ENCODE measurements at places on chromosomes 12 and 14.

DNA sequence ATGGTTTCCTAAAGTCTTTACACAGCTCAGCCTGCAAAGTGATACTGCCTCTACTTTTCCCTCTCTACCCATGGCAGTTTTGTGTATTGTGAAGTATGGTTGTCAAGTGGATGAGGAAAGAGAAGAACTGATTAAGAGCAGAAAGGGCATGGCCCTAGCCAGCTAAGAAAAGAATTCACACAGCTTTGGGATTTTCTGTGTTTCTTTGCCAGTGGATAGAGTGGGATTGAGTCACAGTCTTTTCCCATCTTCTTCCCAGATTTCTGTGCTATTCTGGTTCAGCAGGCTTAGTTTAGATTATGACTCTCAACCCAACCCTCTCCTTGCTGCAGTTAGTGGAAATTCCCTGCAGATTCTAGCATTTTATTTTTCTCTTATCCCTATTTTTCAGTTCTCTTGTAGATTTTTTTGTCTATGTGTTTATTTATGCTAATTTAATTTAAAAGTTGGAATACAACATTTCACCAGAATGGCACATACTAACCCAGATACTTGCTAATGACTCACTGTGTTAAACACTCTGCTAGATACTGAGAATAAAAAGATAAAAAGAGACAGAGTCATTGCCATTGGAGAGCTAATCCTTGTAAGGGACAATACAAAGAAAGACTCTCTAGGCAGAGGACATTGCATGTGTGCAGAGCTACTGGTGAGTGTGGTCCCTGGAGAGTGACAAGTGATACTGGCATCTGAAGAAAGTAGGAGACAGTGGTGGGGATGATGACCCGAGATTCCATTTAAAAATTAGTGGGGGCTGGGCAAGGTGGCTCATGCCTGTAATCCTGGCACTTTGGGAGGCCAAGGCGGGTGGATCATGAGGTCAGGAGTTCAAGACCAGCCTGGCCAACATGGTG, 106.3 kb downstream of the ST8SIA1 start:
- no peak for DNase-seq

DNA sequence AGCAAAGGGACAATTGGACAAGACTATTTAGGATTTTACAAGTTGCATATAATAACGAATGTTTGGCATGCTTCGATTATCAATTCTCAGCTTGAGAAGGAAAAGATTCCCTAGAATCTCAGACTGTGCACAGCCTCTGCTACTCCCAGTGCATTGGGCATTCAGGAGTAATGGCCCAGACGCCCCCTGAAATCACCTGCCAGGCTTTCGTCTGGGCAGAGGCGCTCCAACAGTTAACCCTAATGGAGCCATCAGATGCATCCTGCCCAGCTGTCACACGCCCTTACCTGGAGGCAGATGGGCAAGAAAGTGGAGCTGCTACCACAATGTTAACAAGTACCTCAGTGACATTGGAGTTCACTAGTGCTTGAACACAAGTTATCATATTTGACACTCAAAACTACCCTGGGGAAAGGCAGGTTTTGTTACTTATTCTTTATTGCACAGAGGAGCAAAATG, 927 bp upstream of the LRP6 start:
- no peak for DNase-seq

DNA sequence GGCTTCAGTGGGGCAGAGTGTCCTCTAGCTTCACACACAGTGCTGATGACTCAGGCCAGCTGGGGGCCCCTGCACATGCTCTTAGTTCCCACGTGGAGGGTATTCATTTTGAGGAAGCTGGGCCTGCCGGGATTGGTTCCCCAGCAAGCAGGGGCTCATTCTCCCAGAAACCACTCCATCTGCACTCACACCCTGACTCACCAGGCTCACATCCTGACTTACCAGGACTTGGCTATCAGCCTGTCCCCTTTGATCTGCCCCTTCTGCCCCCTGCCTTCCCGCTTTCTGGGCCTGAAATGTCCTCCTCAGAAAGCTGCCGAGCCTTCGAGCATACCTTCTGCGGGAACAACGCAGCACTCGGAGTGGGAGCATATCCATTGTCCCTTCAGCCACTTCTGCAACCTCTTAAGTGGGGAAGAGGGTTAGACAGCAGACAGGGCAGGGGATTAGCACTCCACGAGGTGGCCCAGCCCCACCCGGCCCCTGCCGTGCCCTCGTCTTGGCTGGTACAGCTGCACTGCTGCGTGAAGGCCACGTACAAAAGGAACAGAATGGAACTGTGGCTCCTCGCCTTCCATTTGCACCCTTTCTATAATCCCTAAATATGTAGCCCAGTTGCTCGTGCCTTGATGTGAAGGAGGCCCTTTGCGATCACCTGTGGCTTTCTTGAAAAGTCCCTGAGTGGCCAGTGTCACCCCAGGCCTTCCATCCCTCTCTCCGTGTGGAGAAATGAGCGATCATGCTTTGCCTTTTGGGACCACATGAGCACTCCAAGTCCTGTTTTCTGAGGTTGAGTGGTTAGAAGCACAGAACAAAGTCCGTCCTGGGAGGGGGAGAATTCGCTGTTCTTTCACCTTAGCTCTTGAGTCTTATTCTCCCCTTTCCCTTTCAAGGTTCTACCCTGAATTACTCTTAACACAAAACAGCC, 26.1 kb downstream of the TPCN1 start:
- DNase-seq = no peak

DNA sequence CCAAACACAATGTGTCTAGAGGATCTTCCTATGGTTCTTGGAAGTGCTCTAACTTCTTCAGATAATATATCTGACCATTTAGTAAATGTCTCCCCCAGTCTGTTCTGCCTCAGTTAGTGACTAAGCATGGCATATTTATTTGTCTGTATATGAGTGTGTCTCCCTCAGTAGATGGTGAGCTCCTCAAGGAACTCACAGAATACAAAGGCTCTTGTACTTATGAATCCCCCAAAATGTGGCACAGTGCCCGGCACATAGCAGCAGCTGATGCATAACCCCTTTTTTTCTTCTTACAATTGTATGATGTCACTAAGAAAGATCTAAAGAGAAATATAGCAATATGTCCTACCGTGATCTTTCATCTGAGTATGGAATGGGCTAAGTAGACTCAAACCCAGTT, 264.7 kb upstream of the PRICKLE1 start:
- DNase-seq = no peak

DNA sequence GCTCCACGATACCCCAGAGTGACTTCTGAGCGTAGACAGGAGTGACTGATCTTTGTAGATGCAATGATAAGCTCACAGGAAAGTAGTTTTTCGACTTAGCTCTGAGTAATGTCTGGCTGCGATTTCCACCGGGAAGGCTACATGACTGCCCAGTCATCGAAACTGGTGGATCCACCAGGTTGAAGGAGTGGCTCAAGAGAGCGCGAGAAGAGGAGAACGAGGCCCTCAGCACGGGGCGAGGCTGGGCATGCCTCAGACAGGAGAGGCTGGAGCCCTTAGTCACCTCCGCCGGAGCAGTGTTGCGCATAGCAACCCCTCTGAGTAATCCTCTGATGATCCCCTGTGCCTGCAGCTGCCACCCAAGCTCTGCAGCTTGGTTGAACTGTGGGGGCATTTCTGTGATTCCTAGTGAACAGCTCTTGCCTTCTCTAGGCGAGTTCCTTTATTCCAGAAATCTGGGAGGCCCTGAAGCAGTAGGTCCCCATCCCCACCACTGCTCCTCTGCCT, 25.6 kb downstream of the ELK3 start:
- DNase-seq = peak; percentile 27

DNA sequence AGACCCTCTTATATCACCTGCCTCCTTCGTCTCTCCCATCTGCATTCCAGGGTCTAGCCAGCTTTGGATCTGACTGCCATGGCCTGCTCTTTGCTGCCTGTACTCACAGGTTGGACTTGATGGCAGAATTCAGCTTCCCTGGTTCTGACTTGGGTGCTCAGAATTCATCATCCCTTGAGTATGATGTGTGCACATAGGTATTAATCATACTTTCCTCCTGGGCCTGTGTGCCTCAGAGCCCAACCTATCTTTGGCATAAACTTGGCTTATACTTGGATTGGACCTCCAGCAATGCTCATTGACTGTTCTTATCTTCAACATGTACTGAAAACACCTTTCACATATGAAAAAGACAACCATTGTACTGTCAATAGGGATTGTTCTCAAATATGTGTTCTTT, 70.7 kb upstream of the LMNTD1 start:
- DNase-seq = no peak

GRCh38 chr12:99906786-99907579, 77.8 kb downstream of the ANKS1B start:
- no peak for DNase-seq

GRCh38 chr12:40714636-40715035, 22.4 kb downstream of the CNTN1 start:
- DNase-seq = no peak

- DNase-seq = no peak
Observed at GRCh38 chr12:93022603-93023340, 93.7 kb upstream of the EEA1 start.

DNA sequence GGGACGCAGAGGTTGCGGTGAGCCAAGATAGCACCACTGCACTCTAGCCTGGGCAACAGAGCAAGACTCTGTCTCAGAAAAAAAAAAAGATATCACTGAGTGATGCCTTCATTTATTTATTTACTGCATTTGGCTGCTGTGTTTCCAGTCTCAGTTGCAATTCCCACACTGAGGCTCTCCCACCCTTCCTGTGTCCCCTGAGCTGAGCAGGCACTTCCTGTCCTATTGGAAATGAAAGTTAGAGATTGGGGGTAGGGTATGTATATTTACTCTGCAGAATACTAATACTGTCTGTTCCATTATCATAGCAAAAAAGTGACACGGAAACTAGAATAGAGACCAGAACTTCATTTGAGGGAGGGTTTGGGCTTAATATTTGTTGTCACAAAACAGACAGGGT, 1.6 kb upstream of the RBMS2 start:
- DNase-seq = no peak

- no peak for DNase-seq
Observed at GRCh38 chr14:59154373-59154772, 34.1 kb upstream of the DAAM1 start.

GRCh38 chr12:49744363-49744885, 3.1 kb downstream of the TMBIM6 start:
- no peak for DNase-seq

DNA sequence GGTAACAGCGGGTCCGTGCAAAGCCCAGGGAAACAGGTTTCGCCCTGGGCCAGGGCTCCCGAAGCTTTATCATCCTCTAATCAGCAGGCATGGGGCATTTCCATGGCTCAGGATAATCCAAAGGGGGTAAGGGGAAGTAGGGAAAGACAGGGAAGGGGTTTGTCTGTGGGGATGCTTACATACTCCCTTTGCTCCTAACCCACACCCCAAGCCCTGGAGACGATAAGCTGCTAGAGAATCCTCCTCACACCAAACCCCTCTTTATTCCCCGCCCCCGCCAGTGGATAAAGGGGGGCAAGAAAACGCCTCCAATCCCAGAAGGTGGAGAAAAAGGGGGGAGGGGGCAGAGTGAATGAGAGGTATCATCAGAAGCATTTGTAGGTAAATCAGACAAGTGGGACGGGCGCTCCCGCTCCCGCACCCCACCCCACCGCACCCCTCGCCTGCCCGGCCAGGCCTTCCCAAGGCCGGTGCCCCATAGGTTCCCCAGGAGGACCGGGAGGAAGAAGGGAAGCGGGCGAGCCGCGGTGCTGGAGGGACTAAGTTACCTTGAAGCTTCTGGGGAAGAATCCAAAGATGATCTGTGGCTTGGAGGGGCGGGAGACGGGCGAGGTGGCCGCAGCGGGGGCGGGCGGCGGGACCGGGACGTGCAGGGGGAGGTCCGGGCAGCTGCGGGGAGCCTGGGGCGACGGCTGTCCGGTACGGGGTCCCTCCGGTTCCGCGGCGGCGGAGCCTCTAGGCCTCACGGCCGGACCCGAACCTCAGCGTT, 762 bp downstream of the PPP2R5E start:
- no peak for DNase-seq

DNA sequence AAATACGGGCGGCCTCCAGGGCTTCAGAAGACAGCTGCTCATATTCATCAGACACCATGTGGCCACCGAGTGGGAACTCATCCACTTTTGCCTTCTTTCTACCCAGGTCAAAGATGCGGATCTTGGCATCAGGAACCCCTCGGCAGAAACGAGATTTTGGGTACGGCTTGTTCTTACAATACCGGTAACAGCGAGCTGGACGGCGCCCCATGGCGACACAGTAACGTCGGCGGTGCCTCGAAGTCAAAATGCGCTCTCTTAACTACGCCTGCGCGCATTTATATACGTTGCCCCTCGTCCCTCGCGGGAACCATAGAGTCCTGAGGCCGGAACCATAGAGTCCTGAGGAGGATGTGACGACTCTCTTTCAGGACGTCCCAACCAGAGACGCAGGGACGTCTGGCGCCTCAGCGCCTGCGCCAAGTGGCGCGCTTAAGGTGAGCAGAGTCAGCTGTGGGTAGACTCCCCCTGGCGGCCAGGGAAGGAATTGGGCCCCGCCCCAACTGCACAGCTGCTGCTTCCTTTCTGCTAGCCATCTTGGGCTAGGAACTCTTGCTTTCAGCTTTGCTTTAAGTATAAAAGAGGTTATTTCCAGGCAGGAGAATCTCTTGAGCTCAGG, at the start of gene RPL10L:
TSS of gene RPL10L (minus strand) at position 256 of the 619 bp plus-strand sequence. CDS start at position 211, 45 bp downstream.
- DNase-seq = no peak

- DNase-seq = no peak
Observed at GRCh38 chr12:10025236-10025635, 5.2 kb upstream of the CLEC9A start.

DNA sequence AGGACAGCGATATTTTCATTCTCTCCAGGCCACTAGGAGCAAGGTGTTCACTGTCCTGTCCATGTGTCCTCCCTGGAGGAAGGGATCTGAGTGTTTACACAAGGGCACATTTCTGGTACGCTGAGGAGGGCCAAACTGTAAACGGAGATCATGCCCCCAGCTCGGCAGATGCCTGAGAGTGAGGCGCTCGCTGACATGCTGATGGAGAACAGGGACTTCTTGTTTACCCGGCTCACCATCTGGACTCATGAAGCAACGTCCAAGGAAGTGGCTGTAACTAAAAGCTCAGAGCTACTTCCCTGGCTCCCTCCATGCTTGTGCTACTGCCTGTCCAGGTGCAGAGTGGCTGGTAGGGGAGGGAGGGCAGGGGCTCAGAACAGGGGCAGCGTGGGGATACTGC, 43.4 kb upstream of the KCNA1 start:
- no peak for DNase-seq

Data from esophagus squamous epithelium (tissue), 5 donors.